Large intestine (tissue), 12 donors: ENCODE measurements at places on chromosomes 2 and 18.

- DNase-seq: peak; percentile 14
Observed at GRCh38 chr2:32772638-32773447, 145.0 kb downstream of the TTC27 start.

GRCh38 chr2:113977060-113977659 is 87.3 kb downstream of the ACTR3 start:
- no peak for DNase-seq

- no peak for DNase-seq
Observed at GRCh38 chr2:147980940-147981528, 39.5 kb downstream of the ORC4 start.

GRCh38 chr2:166293984-166294383 is 81.8 kb downstream of the SCN9A start:
- no peak for DNase-seq

DNA sequence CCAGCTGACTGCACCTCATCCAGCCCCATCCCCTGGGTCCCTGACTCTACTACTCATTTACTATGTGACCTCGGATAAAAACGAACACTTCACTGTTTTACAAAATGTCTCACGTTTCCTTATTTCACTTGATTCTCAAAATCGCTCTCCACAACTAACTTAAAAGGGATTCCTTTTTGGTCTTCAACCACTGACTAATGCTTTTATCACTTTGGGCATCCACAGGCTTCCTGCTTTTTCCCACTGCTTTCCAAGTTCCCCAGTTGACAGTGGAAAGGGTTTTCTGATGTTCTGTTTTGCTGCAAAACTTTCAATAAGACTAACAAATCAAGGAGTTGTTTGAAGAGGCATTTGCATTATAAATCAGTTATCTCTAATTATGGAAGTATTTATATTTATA is 24.1 kb downstream of the EIF2AK3 start:
- DNase-seq: no peak

DNA sequence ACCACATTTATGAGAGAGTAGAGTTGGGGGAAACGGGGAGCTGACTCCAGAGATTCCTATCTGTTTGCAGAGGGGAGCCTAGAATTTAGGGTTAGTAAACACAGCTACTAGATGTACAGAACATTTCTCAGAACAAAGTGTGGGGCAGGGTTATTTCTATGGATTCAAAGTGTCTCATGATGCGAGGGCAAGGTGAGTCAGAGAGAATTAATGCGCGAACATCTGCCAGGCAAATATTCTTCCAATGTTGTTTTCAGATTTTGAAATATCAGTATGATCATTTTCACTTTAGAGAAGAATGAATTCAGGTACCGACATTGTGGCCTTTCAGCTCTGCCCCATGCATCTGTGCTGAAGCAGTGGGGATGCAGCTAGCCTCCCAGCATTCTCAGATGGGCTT is 2.0 kb upstream of the DSEL start:
- no peak for DNase-seq

DNA sequence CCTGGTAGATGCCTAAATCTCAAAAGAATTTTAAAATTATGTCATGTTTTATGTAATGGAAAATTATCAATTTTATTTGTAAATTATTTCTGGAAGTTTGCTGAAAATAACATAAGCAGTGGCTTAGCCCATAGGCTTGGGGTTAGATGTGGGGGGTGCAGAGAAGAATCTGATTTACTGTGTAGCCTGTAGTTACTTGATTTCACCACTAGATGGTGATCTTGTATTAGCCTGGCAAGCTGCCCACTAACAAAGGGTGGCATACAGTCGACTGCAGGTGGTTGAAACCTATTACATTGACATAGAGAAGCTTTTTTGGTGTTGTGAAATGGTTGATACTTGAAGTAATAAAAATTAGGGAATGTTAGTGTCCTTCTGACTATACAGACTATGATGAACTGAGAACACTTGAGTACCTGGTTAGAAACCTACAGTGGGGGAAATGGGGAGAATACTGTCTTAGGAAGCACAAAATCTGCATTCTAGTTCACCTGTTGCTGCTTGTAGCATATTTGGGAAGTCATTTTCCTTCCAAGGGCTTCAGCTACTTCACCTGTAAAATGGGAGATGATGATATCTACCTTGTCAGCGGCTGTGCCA is 191.0 kb upstream of the LHCGR start:
- peak; percentile 27 for DNase-seq

GRCh38 chr2:152582081-152582480 is 135.2 kb downstream of the PRPF40A start:
- DNase-seq: no peak

DNA sequence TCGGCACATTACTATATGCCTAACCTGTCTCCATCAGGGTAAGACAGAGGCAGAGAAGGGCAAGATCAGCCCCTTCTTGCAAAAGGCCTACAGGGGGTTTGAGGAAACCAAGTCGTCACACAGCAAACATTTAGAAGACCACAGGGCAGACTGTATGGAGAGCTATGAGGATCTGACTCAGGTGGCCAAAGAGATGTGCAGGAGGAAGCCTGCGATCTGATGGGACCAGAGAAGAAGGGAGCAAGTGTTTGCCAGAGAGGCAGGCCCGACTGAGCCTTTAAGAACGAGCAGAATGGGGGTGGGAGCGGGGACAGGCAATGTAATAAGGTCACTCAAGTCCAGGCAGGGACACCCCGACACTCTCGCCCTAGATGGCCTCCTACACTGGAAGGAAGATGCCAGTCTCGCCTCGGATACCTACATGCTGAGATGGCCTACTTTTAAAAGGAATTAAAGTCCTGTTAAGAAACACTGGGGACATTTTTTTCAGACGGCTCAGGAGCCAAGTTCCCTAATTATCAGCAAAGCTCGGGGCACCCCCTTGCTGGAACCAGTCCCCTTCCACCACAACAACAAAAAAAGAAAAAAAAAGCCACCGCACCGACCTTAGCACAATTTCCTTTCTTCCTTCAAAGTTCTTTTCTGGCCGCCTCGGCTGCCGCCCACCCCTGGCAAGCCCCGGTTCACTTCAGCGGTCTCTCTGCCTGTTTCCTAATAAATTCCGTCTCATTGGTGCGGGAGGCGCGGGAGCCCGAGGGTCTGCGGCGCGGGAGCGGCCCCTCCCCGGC is 1.5 kb downstream of the SFXN5 start:
- DNase-seq: no peak

DNA sequence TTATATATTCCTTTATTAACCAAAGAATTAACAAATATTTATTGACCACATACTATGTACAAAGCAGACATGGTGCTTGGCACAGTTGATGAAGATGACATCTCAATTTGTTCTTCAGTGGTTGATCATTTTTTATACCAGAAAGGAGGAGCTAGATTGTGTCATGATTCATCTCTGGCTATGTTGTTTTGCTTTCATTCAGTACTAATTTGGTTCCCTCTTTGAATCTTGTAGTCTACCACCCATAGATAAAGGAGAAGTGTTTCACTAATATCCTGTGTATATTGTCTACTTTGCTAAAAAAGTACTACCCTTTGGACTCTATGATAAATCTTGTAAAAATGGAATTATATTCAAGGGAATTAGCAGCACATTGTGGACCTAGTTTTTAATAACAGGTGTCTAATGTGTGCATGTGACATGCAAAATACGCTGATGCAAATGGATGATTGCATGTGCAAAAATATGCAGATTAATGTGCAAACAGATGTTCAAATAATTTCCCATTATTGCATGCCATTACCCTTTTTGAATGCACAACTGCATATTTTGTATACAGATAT is 313.2 kb upstream of the ZEB2 start:
- DNase-seq: no peak

GRCh38 chr2:145339646-145340045 is 819.7 kb upstream of the ZEB2 start:
- DNase-seq: no peak

DNA sequence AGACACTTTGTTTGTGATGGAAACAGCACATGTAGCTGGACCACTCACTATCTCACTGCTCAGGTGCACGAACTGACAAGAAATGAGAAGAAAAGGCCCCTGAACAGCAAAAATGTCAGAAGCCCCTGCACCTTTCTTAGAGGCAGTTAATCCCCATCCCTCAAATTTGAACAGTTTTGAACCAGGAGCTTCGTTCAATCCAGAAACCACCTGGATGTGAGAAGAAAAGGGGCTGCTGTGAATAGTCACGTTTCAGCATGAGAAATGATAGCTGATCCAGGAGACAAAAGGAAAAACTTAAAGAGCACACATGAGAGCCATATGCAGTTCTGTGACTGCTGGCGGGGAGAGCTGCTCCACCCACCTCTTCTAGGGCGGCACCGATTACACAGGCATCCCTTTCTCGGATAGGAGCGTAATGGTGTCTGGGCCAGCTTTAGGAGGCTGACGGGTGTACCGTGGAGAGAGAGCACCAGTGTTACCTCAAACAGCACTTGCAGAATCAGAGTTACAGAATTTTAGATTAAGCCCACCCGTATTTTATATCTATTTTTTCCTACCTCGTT is 117.0 kb upstream of the EML6 start:
- no peak for DNase-seq

DNA sequence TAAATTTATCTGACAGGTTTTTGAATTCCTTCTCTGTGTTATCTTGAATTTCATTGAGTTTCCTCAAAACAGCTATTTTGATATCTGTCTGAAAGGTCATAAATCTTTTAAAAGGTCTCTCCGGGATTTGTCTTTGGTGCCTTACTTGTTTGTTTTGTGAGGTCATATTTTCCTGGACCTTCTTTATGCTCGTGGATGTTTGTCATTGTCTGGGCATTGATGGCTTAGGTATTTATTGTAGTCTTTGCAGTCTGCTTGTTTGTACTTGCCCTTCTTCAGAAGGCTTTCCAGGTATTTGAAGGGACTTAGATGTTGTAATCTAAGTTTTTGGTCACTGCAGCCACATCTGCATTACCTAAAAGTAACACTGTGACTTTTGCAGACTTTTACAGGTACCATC is 355.2 kb downstream of the PARD3B start:
- DNase-seq: peak; percentile 16

DNA sequence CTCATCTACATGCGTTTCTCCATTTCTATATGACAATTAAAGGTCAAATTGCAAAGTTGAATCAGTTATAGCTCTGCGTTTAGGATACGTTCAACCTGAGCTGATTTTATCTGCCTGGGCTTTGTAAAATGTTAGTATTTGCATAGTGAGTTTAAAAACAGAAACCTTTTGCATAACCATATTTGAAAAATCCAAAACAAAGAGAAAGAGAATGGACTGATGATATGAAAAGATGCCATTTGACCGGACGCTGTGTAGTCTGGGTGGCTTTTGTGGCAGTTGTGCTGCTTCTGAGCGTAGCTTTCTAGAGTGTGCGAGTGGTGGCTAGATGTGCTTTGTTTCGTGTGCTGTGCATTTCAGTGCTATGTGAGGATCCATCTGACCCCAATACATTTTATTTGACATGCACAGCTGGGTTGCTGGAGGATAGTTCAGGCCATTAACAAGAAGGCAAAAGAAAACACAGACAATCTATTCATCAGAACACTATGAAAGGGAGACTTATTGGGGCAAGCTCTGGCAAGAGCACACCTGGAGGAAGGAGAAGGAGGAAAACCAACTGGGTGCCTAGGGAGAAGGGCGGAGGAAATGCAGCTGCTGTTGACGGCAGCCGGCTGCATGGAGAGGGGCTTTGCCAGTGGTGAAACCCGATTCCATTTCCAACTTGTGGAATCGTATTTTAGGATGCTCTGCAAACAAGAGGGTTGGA is 126.8 kb downstream of the ACOXL start:
- DNase-seq: no peak

DNA sequence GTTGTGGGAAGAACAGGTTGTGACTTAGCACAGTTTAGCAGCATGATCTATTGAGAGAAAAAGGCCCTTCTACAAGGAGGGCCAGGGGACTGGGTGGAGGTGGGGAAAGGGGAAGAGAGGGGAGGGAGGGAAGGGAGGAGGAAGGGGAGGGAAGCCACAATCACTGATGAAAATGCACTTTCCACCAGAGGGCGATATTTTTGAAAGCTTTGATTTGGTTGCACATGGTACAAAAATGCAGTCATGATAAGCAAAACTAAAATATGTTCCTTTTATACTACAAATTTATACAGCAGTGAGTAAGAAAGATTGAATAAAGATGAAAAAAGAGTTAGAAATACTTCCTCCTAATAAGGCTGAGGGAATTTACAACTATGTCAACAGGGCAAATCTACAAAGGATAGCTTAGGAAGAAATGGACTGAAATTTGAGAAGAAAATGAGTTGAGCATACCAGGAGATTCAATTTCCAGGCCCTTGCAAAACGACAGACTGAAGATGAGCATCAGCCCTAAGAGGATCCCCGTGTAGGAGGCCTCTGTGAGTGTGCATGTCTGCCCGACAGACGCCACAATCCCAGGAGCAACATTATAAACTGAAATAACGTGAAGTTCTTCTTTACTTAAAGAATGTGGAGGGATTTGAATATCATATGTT is 17.2 kb downstream of the SH3YL1 start:
- DNase-seq: peak; percentile 23
